ENCODE measurements at places on chromosomes 12 and 14. TPM values are rescaled to one million over a fixed set of nuclear protein-coding genes. Genes with fewer than 3 reads are reported as not detected.

Gene HRK
- 0.24 TPM for polyA plus RNA-seq

Gene PTGER2
- polyA plus RNA-seq: 4.8 TPM

Gene SERPINA9
- not detected for polyA plus RNA-seq

Gene PPFIA2
- polyA plus RNA-seq: 1.9 TPM

Gene CLEC7A
- polyA plus RNA-seq: 3.6 TPM

Gene JAG2
- polyA plus RNA-seq: 11.3 TPM

Gene ZCRB1
- 79.5 TPM for polyA plus RNA-seq

Gene RNASE4
- 5.1 TPM for polyA plus RNA-seq

Gene SIX4
- 5.4 TPM for polyA plus RNA-seq

Gene BCL2L14
- polyA plus RNA-seq: 0.43 TPM

Gene TM9SF1
- polyA plus RNA-seq: 33.1 TPM
